HT1080 (cell line): ENCODE measurements at places on chromosomes 5 and 9.

DNA sequence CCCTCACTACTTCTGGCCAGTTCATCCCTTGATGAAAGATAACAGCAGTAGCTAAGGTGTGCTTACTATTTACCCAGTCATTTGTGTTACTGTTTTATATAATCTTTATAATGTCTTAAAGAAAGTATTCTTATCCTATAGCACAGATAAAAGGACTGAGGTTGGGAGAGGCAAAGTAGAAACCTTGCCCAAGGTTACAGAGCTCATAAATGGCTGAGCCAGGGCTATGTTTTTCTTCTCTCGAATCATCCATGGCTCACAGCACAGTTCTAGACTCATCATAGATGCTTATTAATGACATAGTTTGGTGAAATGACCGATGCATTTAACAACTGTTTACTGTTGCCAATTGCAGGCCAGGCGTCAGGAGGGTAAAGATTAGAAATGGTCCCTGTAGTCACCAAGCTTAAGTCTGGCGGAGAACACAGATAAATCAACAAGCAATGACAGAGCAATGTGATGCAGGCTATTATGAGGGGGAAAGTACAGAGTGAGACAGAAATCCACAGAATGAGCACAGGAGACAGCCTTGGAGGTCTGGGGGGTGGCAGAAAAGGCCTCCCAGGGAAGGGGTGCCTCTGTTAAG lies 65.6 kb upstream of the ZNF622 start:
- no peak for DNase-seq

- no peak for DNase-seq
Measured at GRCh38 chr5:167001246-167001645, 1290.2 kb upstream of the WWC1 start.

GRCh38 chr5:51657340-51658240 lies 274.3 kb downstream of the ISL1 start:
- peak; percentile 52 for DNase-seq

GRCh38 chr5:164233791-164234190 lies 728.4 kb downstream of the MAT2B start:
- DNase-seq, result no peak

- no peak for DNase-seq
Measured at GRCh38 chr5:179385914-179386313, 40.7 kb upstream of the ADAMTS2 start.

GRCh38 chr9:129667850-129668249 lies 2.4 kb downstream of the PRRX2 start:
- DNase-seq, result no peak

GRCh38 chr5:141524604-141525597 lies 36.0 kb downstream of the PCDHGC5 start:
- peak; percentile 97 for DNase-seq

DNA sequence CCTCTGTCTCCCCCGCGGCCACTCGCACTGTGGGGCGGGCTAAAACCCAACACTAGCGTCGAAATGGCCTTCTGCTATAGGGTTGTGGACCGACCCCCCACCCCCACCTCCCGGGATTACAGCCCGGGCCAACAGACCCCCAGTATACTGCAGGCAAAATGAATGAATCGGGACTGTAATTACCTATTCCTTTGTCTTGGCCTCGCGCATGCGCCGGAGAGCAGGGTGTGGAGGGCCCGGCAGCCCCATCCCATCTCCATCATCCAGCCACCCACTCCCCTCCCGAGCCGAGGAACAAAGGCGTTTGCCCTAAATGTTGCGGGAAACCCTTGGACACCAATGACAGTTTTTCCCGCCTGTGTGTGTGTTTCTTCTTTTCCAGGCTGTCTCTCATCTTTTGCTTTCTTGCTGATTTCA lies 1.6 kb downstream of the BASP1 start:
- no peak for DNase-seq

DNA sequence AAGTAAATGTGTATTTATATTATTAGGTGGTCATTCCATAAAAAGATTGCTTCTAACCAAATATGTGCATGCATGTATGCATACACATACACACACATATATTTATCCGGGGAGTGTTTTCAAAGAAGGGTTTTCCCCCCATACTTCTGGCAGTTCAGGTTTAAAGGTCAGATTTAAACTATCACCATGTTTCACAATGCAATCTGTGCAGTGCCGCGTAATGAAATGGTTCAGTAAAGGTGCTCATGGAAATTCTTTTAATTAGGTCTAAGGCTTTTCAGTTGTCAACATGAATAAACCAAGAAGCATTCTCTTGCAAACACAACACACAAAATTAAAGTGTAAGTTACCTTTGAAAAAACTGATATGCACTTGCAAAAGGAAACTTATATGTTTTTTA lies 211.0 kb downstream of the CRB2 start:
- DNase-seq, result no peak

DNA sequence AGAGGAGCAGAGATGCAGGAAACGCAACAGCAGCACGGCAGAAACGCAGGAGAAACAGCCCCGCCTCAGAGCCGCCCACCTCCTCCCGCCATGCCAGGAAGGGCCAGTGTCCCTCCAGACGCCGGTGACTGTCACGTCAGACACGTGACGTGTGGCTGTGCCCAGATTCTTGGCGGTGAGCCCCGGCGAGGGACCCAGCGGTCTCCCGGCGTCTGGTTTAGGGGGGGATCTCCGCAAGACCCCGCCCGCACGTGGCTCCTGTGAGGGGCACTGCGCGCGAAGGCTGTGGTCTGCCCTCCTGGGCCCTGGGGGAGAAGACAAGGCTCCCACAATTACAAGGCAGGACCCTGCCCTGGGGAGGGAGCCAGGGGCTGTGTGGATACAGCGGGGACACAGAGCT lies 2.4 kb upstream of the LCN8 start:
- DNase-seq, result no peak

GRCh38 chr9:71515107-71515506 lies 253.2 kb downstream of the CEMIP2 start:
- DNase-seq, result no peak

GRCh38 chr5:65823845-65824445 lies 101.9 kb downstream of the NLN start:
- no peak for DNase-seq

- no peak for DNase-seq
Measured at GRCh38 chr9:107615321-107615720, 125.8 kb upstream of the KLF4 start.

DNA sequence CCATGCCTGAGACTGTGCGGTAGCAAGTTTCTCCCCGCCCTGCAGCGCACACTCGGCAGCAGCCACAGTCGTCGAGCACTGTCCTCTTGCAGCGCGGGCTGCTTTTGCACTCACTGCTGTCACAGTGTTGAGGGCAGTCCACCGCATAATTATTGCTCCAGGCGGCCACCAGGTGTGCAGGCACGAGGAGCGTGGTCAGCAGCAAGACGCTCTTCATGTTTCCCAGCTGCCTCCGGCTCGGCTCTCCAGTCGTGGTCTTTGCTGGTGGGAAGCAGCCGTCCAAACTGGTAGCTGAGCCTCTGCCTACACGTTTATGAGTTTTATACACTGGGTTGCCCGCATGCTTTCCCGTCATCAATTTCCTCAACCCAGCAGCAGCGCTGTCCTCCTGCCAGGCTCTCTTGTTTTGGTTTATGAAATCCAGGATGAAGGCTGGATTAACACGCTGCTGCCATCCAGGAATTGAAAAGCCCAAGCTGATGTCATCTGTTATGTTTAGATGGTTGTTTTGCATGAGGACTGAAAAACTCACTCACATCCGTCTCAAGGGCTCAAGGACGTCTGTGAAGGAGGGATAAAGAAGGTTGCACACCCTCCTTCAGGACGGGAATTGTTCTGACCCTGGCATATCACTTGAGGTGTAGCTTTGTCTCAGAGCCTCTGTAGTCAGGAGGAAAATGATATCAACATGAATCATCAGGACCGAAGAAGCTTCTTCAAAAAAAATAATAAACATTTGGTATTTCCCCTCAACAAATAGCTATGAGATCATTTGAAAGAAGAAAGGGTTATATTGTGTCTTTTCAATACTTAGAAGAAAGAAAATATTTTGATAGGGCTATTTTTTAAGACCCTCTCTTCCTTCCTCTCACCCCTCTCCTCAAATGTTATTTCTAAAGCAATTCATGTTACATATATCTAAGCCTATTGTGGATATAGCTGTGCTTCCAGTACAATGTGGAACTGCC lies at the start of gene ESM1:
Gene ESM1 (minus strand): TSS at position 293 of the 968 bp plus-strand sequence. CDS start 76 bp downstream, at position 217.
- DNase-seq, result peak; percentile 95

DNA sequence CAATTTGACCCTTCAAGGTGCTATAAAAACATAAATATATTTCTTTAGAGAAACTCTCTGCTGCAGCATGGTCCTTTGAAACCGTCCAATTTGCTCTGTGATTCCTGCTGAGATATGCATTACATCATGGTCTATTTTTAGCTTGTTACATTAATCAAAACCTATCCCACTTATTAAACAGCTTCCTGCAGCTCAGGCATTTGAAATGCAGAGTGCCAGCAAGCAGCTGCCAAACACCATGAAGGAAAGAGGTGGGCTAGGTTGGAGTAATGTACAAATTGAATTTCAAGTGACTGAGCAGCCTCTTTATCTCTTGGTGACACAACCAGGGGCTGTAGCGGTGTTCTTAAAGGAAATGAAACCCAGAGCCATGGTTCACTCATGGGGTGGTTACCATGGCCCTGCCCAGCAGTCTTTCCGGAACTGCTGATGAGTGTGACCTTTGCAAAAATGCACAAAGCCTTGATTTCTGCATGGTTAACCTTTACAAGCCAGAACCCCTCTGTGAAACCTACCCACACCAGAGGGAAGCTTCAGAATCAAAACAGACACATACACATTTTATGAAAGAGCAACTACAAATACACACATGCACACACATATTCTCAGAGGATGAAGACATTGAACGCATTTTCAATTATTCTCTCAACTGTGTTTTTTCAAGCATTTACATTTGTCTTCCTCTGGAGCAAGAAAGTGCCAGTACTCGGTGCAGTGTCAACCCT lies 155.8 kb upstream of the ZNF608 start:
- DNase-seq, result peak; percentile 26

DNA sequence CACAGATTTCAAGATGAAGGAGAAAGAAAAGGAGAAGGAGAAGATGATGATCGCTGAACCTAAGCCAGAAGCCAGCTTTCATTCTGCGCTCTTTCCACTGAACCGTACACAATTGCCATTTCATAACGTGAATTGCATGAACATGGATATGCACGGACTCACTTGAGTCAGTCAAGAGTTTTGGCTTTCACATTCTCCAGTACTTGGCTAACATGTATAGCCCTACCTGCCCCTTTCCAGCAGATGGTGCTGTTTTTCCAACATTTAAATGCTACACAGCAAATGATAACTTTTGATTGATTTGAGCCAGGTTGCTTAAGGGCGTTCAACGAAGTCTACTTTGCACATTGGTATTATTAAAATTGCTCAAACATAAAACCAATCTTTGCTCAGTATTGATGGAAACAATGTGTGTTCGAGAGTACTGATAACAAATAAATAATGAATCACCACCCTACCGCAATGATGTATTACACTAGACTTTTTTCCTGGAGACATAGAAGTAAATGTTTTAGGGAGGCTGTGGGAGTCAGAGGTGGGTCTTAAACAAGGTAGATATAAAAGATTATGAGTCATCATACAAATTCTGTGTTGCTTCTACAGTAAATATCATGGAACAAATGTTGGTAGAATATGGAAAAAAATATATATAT lies 196.4 kb downstream of the TRPM3 start:
- DNase-seq, result peak; percentile 69

DNA sequence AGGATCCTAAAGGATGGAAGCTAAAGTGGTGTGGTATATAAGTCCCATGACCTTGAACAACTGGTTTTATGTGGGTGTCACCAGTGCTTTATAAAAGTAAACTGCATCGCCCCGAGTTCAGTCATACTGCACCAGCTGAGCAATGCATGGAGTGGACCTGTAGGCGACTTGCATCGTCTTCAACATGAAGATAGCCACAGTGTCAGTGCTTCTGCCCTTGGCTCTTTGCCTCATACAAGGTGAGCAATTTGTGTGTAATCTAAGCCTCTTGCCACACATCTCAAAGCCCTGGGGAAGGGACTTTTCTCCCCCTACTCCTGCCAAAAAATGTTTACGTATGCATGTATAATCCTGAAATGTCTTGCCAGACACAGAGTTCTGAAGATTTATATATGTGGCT lies at the start of gene SPINK5:
Gene SPINK5 (plus strand): TSS at position 120 of the 400 bp plus-strand sequence. CDS start 65 bp downstream, at position 185.
- DNase-seq, result no peak

DNA sequence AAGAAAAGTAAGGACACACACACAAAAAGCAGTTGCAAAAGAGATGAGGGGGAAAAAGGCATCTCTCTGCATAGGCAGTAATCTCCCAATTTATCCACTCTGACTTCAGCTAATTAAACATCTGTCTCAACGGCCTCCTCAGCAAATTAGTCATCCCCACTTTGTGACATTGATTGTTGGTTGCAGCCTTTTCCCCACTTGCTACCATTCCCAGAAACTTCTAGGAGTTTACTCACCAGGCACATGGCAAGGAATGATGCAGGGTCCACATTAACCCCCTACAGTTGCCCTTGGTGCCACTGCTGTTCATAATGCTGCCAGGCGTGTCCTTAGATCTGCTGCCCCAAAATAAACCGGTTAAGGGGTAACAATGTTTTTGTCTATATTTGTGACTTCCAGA lies 174.6 kb downstream of the MAPKAP1 start:
- no peak for DNase-seq

DNA sequence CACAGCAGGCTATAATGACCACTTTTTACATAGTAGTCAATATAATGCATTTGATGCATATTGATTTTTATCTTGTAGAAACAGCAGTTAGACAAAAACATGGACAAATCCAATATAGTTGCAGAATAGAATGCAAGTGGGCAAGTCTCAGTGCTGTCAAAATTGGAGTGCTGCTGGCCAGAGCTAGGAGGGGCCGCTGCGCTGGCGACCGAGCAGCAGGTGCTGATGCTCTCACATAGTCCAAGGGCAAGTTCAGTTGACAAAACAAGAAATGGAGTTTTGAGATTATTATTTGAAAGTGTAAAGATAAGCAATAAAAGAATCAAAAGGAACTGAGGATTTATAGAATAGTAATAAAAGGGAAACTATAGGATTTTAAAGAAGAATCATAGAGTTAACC lies 60.6 kb upstream of the CDK20 start:
- DNase-seq, result no peak

DNA sequence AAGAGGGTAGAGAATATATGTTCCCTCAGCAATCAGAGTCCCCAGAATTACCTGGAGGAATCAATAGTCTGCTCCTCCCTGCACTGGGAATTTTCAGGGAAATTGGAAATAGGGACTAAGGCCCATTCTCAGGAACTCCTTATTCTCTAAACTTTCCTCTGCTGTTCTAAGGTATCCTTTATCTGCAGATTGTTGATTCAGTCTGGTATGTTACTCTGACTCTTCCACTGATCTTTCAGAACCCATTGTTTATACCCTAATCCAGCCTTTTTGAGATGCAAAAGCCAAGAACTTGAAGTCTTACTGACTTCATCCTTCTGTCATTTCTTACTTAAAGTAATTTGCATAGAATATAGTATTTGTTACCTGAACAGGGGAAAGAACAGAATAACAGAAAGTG lies 143.5 kb upstream of the PPP1R2B start:
- DNase-seq, result no peak

DNA sequence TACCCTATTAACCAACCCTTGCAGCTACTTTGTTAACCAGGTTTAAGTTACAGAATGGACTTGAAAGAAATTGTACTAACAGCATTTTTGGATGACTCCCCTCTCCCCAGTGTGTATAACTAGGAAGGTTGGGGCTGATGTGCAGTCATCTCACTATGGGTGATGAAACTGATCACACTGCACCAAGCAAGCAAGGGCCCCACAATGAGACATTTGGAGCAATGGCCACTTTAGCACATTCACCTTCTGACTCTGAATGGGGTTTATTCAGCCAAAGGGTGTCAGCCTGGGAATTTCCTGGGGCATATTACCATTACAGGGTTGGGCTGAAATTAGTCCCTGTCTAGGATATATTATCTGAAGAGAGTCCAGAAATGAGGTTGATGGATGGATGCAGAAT lies 18.7 kb upstream of the CYFIP2 start:
- DNase-seq, result no peak

- DNase-seq, result no peak
Measured at GRCh38 chr5:1101961-1102713, 9.7 kb downstream of the SLC12A7 start.
